ENCODE measurements at places on chromosomes 2 and 18. TPM values are rescaled to one million over a fixed set of nuclear protein-coding genes. Genes with fewer than 3 reads are reported as not detected.

DNA sequence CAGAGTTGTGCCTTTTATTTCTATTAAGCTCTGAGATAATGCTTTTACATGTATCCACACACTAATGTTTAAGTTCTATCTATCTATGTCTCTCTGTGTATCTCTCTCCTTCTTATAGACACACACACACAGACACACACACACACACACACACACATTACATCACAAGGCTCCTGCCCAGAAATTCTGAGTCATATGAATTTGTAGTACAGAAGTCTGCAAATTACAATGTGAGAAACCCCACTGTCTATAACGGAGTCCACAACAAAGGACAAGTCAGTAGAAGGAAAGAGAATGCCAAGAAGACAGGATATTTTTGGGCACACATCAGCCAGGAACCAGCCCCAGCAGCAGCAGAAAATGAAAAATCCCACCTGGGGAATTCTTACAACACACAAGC, 142.4 kb downstream of the EN1 start:
- no peak overlapping the region for H3K27ac ChIP-seq
- H3K4me3 ChIP-seq, result no peak overlapping the region
- no peaks in the 10 kb centered on the region for H3K27me3 ChIP-seq

The SLC9A2 gene
- total RNA-seq, result not detected

DNA sequence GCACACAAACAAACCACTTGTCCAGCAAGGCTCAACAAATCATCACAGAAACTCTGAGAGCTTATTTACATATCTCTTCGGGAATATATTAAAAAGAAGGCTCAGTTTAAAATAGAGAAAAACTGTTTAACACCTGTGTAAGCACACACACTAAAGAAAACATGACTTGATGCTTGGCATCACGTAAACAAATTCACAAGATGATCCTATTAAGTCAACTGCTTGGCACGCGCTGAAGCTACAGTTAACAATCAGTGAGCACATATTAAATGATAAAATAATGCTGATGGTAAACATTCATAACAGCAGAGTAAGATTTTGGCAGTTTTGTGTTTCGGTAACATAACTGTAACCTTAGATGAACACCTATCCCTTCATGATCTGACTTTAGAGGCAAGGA, 4.3 kb upstream of the HES6 start:
- no peak overlapping the region for H3K4me3 ChIP-seq
- no peak for DNase-seq
- peaks cover 13% of the 10 kb centered on the region for H3K4me1 ChIP-seq
- peaks cover 6% of the 10 kb centered on the region for H3K36me3 ChIP-seq
- H3K27ac ChIP-seq, result no peak overlapping the region
- no peaks in the 10 kb centered on the region for H3K27me3 ChIP-seq

GRCh38 chr2:223036790-223037444, 15.1 kb upstream of the KCNE4 start:
- no peaks in the 10 kb centered on the region for H3K4me1 ChIP-seq
- H3K27ac ChIP-seq, result no peak overlapping the region
- no peaks in the 10 kb centered on the region for H3K27me3 ChIP-seq
- H3K36me3 ChIP-seq, result no peaks in the 10 kb centered on the region

The MATN3 gene
- not detected for total RNA-seq

- no peaks in the 10 kb centered on the region for H3K36me3 ChIP-seq
- H3K4me1 ChIP-seq, result no peaks in the 10 kb centered on the region
- DNase-seq, result no peak
- no peak overlapping the region for H3K27ac ChIP-seq
- H3K4me3 ChIP-seq, result no peak overlapping the region
Measured at GRCh38 chr2:8203364-8203763, 478.5 kb upstream of the ID2 start.

- peak; percentile 66 for DNase-seq
- peak overlapping the region; percentile 54 for H3K4me3 ChIP-seq
- no peak overlapping the region for H3K27ac ChIP-seq
- H3K27me3 ChIP-seq, result no peaks in the 10 kb centered on the region
- H3K4me1 ChIP-seq, result peaks cover 13% of the 10 kb centered on the region
Measured at GRCh38 chr2:73268830-73269685, 15.2 kb downstream of the FBXO41 start.

- no peaks in the 10 kb centered on the region for H3K27me3 ChIP-seq
- DNase-seq, result no peak
- no peak overlapping the region for H3K27ac ChIP-seq
- H3K4me1 ChIP-seq, result no peaks in the 10 kb centered on the region
- H3K4me3 ChIP-seq, result no peak overlapping the region
Measured at GRCh38 chr2:173785813-173786212, 179.4 kb downstream of the SP3 start.

DNA sequence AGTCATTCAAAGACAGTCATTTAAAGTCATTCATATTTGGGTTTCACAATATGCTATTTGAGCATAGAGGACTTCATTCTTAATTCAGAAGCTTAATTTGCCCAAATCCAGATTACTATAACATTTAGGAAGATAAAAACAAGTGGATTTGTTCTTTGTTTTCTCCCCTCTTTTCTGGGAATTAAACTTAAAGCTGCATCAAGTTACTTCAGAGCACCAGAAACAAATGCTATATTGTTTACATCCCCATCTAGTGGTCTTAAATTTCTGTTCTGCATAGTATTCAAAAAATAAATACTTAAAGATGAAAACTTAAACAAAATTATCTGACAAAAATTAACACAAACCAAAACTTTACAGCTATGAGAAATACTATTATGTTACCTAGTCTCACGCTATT, 34.7 kb upstream of the MARCHF7 start:
- no peaks in the 10 kb centered on the region for H3K4me1 ChIP-seq
- no peak overlapping the region for H3K4me3 ChIP-seq
- DNase-seq, result no peak
- no peaks in the 10 kb centered on the region for H3K27me3 ChIP-seq
- no peak overlapping the region for H3K27ac ChIP-seq
- no peaks in the 10 kb centered on the region for H3K36me3 ChIP-seq

GRCh38 chr2:108640731-108641130, 78.6 kb upstream of the RANBP2 start:
- DNase-seq, result no peak
- peaks cover 13% of the 10 kb centered on the region for H3K4me1 ChIP-seq
- H3K36me3 ChIP-seq, result peaks cover 7% of the 10 kb centered on the region
- no peaks in the 10 kb centered on the region for H3K27me3 ChIP-seq
- no peak overlapping the region for H3K27ac ChIP-seq

GRCh38 chr2:118223992-118224894, 136.0 kb downstream of the INSIG2 start:
- H3K27me3 ChIP-seq, result peaks cover 43% of the 10 kb centered on the region
- H3K4me3 ChIP-seq, result peak overlapping the region; percentile 82
- H3K4me1 ChIP-seq, result peaks cover 9% of the 10 kb centered on the region

The KATNAL2 gene
- 0.70 TPM for total RNA-seq

DNA sequence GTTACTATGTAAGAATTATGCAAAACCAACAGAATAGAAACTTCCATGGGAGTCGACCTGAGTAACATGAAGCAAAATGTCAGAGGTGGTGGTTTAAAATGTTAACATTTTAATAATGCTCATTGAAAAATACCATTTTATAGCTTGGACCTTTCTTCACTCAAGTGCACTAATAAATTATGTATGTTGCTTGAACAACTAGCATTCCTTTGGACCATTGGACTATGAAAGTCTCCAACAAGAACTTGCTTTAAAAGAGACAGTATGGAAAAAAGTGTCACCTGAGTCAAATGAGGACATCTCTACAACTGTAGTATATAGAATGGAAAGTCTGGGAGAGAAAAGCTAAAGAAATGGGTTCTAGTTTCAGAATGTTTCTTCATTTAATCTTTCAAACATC, 51.9 kb downstream of the GLS start:
- no peak overlapping the region for H3K4me3 ChIP-seq
- no peaks in the 10 kb centered on the region for H3K27me3 ChIP-seq
- no peak overlapping the region for H3K27ac ChIP-seq

DNA sequence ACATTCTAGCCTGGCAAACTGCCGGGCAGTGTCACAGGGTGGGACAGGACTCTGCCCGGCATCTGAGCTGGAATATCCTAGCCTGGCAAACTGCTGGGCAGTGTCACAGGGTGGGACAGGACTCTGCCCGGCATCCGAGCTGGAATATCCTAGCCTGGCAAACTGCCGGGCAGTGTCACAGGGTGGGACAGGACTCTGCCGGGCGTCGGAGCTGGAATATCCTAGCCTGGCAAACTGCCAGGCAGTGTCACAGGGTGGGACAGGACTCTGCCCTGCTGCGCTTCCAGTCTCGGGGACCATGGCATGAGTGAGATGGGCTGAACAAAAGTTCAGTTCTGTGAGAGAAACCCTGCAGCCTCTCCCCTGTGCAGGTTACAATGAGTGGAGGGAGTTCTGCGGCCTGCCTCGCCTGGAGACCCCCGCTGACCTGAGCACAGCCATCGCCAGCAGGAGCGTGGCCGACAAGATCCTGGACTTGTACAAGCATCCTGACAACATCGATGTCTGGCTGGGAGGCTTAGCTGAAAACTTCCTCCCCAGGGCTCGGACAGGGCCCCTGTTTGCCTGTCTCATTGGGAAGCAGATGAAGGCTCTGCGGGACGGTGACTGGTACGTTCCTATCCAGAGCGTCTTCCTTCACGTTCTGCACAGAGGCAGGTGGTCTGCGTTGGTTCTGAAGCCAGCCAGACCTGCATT, 80.3 kb downstream of the TPO start:
- no peak overlapping the region for H3K4me3 ChIP-seq
- no peak for DNase-seq
- peaks cover 9% of the 10 kb centered on the region for H3K27me3 ChIP-seq

GRCh38 chr2:219171231-219171651, 1.4 kb upstream of the SLC23A3 start:
- H3K27ac ChIP-seq, result peak overlapping the region; percentile 24
- peaks cover 39% of the 10 kb centered on the region for H3K36me3 ChIP-seq
- no peak overlapping the region for H3K4me3 ChIP-seq
- no peak for DNase-seq
- no peaks in the 10 kb centered on the region for H3K27me3 ChIP-seq

Data from T-cell (primary cell).